ENCODE measurements at places on chromosomes 7 and 10.

DNA sequence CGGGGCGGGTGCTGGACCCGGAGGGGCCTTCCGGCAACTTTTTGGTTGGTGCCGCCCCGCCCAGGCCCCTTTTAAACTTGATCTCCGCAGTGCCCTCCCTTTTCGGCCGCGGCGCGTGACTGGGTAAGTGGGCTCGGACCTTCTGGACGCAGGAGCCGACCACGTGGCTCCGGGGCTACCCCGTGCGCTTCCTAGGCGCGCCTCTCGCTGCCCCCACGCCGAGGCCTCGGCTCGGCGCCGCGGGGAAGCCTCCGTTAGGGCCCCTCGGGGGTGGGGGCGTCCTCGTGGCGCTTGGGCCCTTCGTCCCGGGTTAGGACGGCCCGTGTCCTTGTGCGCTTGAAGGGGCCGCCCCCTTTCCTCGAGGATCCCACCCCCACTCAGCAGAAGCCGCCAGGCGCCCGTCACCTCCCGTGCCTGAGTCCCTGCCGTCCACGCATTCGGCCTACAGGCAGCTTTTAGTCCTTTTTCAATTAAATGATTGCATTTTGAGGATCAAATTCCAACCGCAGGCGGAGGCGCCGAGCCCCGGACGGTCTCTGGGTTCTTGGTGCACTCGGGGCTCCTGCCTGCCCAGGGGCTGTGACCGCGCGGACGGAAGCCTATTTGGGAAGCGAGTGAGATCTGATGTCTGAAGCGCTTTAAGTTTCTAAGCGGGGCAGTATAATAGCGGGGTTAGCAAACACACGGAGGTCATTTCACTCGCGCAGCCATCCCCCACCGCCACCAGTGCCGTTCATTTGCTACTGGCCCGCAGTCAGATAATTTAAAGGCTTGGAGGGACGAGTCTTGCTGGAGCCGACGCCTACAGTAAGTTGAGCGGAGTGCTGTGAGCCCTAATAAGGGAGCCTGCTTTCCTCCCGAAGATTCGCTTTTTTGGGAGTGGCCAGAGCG lies 31.8 kb upstream of the TOMM7 start:
- peak; percentile 53 for DNase-seq

DNA sequence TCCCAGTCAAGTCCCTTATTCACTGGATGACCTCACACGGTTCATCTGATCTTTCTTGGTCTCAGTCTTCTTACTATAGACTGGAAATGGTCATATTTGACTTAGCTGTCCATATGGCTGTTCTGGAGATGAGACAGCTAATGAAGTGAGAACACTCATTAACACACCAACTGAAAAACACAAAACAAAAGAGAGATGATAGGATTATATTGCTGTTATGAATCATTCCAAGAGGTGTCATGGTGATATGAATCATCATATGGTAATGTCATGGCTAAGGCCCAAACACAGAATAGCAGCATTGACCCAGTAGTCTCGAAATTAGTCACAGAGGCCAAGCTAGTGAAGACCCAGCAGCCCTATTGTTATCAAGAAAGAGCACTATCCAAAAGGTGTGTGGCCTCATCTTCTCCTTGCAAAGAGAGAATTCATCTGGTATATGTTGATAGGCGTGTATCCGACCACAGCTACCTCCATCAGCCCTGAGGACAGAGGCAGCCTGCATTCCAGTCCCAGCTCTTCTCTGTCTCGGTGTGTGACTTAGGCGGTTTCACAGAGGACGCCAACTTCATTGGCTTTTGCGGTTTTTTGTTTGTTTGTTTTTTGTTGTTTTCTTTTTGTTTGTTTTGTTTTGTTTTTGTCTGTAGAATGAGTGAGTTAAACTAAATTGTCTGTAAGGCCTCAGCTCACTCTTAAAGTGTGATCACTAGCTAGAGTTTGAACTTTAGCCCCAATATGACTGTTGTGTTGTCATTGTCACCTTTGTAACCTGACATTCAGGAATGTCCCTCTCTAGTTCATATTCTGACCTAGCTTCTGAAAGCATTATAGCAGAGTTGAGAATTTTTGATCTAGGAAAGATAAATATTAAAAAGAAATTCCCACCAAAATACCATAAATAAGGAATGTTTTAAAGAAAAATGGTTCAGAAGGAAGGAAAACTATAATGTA lies 97.4 kb upstream of the PDCD4 start:
- DNase-seq, result no peak

- DNase-seq, result no peak
These were observed 37.4 kb upstream of the BET1 start for GRCh38 chr7:94041529-94041928.

GRCh38 chr7:81213394-81213793 lies 294.5 kb upstream of the SEMA3C start:
- DNase-seq, result no peak

- DNase-seq, result no peak
These were observed 34.8 kb downstream of the MDFIC start for GRCh38 chr7:114956702-114957101.

GRCh38 chr10:9416331-9416730 lies 1361.8 kb downstream of the GATA3 start:
- no peak for DNase-seq

DNA sequence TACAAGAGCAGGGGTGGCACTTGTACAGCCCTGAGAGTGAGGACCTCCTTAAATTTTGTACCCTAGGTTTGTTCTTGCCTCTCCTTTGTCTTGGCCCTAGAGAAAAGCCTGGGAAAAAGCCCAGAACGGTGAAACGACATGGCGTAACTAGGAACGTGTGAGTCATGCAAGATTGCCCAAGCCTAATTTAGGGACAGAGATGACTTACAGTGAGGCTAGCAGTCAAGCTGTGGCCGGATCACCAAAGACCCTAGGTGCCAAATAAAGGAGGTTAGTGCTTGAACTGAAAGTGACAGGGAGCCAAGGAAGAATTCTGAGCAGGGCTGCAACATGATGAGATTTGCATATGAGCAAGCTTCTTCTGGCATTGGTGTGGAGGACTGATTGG lies 25.1 kb downstream of the TBXAS1 start:
- no peak for DNase-seq

GRCh38 chr10:120982507-120982906 lies 131.3 kb downstream of the WDR11 start:
- no peak for DNase-seq

DNA sequence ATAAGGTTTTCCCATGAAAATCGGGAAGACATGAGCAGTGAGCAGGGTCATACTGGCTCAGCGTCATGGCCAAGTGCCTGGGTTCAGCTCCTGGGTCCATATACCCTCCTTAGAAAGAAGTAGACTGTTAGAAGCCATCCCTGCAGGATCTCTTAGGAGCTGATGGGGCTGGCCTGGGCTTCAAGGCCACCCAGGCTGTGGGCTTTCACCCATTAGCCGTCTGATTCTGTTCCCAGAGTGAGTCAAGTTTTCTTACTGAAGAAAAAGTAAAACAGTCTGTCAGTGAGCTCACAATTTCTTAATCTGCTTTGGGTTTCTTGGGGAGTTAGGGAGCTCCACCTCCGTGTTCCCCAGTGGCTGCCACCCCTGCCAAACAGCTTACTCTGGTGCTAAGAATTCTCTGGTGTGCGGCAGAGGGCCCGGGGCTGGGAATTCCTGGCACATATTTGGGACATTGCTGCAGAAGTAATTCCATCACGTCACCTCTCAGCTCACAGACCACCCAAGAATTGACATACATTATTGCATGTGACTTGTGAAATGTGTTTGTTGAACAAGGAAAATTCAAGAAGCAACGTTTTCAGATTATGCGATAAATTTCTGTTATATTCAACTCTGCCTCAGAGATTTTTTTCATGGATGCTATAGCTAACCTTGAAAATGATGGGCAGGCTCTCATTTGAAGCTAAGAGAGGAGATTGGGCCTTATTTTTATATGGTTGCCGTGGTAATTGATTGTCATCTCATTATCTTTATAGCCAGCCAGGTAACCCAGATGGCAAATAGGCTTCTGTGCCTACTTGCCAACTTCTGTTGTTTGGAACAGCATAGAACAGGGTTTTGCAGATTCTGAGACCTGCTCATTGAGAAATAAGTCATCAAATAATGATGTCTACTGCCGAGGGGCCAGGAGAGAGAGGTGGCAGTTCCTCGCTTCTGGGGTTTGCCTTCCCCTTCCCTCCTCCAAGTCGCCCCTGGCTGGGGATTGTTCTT lies 166.4 kb downstream of the CHN2 start:
- no peak for DNase-seq

DNA sequence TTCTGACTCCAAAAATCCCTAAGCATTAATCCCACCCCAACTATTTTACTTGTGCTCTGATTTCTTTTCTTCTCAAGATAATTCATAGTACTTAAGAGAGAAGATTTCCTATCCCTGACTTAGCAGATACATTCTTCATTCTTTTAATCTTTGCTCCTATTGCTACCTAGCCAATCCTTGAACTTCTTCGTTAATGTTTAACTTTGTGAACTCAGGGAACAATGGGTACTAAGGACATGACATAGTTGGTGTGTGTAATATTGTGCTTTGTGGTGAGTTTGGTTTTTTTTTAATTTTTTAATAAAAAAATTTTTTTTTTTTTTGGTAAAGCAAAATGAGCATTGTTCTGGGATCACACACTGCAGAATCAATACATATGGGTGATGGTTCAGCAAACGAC lies 166.2 kb downstream of the CHCHD3 start:
- no peak for DNase-seq

DNA sequence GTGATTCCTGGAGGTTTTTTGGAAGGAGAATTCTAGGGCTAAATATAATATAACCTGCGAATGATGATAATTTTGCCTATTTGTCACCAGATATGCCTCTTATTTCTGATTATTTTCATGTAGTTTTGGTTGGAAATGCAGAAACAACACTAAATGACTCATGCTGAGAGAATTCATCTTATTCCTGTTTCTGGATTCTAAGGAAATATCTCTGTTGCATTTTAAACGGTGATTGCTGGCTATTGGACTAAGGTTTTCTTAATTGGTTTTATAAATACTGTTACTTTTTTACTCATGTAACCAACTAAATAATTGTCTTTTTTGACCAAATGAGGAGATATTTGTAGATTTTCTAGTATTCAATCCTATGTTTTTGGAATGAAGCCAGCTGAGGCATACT lies 204.9 kb upstream of the NPSR1 start:
- no peak for DNase-seq

- DNase-seq, result no peak
These were observed 199.8 kb downstream of the MAD1L1 start for GRCh38 chr7:2032876-2033407.

DNA sequence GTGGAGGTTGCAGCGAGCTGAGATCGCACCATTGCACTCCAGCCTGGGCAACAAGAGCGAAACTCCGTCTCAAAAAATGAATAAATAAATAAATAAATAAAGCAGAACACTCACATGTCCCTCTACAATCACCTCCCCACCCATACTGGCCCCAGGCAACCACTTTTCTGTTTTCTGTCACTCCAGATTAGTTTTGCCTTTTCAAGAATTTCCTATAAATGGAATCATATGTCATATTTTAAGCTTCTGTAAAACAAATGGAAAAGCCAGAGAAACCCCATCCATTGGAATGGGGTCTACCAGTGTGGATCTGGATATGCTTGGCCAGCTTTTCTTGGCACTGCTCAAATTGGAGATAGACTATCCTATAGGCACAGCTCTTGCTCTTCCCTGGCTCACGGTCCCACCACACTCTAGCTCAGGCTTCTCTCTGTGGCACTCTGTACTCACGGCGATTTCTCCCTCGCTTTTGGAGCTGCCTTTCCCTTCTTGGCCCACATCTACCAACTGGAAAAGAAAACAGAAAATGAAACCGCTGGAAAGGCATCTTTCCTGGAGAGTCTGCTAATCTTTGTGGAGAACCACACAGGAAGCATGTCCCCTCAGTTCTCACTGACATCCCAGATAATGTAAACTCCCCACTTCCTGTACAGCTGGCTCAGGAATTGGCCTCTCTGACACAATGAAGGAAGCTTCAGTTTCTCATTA lies 210.1 kb downstream of the JCAD start:
- DNase-seq, result no peak

DNA sequence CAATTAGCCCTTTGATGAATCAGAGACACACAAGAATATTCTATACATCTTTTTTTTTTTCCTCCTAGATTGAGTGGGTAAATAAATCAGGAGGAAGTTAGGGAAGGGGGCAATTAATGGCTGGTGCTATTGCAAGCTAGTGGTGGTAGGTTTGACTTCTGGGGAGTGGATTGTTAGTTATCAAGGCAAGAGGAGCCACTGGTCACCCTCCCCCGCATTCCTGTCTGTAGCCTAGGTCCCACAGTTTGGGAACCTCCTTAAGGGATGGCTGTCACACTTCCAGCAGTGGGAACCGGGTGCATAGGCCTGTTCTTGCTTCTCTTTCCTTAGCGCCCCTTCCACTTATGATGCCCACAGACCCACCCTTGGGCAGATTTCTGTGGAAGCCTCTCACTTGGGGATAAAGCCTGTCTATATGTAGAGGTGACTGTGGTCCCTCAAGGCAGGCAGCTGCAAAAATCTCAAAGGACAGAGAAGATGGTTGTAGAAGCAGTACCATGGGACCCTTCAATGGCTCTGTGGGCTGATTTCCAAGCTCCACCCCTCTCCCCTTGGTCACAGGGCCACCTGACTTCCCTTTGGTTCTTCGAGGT lies 2.3 kb upstream of the ADCK2 start:
- no peak for DNase-seq

- no peak for DNase-seq
These were observed 120.3 kb downstream of the BMPER start for GRCh38 chr7:34025600-34025999.

DNA sequence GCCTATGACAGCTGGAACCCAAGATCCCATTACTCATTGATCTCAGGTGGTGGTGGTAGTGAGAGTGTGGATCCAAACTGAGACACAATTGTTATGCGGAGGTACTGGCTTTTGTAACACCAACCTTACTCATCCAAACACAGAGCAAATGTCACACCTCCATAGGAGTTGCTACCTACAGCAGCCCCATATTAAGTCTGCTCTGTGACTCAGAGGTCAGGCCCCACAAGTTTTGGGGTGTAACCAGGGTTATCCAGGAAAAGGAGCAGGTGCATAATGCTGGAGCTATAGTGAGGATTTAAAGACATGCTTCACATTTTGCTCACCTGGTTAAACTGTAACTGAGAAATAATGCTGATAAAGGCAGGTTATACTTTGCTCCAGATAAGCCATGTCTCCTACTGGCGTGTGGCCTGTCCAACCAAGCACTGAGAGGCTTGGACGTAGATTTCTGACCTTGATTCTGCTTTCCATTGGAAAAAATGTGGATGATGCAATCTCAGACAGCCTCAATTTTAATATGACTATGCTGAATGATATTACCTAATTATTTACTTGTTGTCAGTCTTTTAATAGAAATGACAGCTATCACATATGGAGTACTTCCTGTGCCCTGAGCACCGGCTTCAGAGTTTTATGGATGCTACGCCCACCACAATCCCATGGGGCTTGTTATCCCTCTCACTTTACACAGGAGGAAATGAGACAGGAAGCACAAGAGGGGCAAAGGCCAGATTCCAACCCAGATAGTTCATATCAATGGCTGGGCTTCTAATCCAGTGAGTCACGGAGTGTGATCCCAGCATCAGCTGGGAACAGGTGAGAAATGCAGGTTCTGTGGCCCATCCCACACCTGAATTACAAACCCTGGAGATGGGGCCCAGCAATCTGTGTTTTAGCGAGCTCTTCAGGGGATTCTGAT lies 181.3 kb downstream of the CHN2 start:
- no peak for DNase-seq

- no peak for DNase-seq
These were observed 13.1 kb downstream of the CASP2 start for GRCh38 chr7:143300959-143301935.
